ENCODE measurements at places on chromosomes 11 and 22.

DNA sequence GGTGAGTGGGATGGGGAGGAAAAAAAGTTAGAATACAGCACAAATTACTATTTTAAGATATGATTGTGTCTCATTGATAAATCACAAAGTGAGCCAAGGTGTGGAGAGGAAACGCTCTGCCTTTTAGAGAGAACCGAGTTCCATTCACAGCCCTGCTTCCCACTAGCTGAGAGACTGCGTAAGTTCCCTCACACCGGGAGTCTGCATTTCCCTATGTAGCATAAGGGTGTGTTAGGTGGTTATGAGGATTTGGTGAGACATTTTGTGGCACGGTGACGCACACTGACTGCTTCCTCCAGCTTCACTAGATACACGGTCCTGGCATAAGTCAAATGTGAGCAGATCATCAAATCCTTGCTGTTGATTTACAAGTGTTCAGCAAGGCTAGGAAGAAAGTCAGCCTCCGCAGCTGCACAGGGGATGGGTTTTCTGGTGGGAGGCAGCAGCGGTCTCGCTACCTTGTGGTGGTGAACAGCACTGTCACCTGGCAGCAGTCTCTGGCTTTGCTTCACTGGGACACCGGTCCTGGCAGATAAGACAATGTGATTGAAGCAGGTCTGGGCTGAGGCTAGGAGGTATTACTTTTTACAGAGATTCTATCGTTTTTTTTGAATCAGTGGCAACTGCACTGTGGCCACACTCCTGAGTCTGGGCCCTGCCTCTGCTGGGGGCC lies 312.2 kb upstream of the B3GAT1 start:
- DNase-seq = no peak

GRCh38 chr11:126405906-126406305 lies 50.4 kb downstream of the ST3GAL4 start:
- DNase-seq = no peak

- no peak for DNase-seq
These were observed 246.2 kb upstream of the NCAM1 start for GRCh38 chr11:112715056-112715455.

- DNase-seq = peak; percentile 54
These were observed 657 bp upstream of the MAPK8IP2 start for GRCh38 chr22:50599816-50600455.

- DNase-seq = no peak
These were observed 74.1 kb upstream of the CEP126 start for GRCh38 chr11:101840704-101841103.

DNA sequence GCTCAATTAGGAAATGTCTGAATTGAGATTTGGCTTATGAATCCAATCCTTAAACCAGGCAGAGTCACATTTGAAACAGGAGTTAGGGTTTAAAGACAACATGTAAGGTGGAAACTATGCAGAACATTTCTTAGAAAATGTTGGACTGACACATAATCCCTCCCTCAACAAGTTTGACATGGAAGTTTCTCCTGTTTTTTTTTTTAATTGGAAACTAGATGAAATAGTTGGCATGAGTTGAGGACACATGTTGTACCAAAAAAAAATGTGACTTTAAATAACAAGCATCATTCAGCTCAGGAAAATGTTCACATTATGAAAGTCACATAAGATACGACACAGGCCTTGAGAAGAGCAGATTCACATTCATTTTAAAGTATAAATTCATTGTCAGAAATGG lies 154.9 kb upstream of the DDI1 start:
- no peak for DNase-seq

GRCh38 chr11:47443028-47443700 lies 5.8 kb downstream of the RAPSN start:
- DNase-seq = no peak

DNA sequence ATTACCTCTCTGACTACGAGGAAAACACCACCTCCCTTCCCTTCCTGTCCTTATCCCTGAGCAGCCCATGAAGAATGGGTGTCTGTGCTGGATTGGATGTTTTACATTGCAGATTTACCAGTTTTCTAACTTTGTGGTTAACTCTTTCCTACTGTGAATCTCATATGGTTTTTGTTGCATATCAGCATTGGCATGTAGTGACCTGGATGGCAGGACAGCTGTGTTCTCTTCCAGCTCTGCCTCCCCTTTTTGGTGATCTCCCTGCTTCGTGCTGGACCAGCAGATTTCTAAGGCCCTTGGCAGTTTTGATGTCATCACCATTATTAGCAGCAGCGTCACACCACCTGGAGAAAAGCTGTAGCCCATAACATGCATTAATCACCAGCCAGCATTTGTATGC lies 26.7 kb downstream of the OR6Q1 start:
- no peak for DNase-seq

DNA sequence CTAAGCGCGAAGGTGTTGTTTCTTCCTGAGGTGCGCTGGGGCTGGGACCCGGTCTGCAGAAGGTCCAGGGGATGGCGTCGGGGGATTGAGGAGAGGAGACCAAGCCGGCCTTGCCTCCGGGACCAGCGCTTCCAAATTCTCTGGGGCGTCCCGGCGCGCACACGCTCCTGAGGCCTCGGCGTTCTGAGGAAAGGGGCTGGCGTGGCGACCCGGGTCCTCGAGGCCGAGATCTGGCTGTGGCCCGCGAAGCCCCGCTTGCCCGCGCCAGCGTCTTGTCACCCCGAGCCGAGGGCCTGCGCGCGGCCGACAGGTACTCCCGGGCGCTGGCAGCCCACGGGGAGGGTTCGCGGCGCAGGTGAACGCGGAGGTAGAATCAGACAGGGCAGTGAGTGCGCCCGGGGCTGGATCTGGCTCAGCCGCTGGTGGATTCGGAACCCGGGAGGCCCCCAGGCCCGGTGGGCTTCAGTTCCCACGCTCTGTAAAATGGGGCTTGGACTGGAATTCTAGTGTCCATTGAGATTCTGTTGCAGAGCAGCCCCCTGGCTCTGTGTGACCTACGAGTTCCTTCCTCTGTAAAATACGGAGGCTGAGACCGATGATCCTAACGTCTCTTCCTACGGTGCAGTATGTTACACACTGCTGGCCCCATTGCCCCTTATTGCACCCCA lies 14.7 kb downstream of the SSH3 start:
- no peak for DNase-seq

GRCh38 chr11:925158-925495 lies 543 bp upstream of the AP2A2 start:
- DNase-seq = peak; percentile 47

DNA sequence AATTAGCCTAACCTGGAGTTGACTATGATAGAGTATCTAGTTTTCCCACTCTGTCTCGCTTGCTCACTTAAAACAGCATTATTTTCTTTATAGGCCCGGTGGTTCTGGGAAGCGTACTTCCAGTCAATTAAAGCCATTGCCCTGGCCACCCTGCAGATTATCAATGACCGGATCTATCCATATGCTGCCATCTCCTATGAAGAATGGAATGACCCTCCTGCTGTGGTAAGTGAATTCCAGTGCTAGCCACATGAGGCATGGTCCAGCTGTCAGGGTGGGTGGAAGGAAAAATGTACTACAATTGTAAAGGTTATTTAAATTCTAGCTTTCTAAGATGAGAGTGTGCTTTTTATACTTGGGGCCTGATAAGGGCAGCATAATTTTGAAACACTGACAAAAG lies 76.0 kb downstream of the EXT2 start:
- DNase-seq = no peak

DNA sequence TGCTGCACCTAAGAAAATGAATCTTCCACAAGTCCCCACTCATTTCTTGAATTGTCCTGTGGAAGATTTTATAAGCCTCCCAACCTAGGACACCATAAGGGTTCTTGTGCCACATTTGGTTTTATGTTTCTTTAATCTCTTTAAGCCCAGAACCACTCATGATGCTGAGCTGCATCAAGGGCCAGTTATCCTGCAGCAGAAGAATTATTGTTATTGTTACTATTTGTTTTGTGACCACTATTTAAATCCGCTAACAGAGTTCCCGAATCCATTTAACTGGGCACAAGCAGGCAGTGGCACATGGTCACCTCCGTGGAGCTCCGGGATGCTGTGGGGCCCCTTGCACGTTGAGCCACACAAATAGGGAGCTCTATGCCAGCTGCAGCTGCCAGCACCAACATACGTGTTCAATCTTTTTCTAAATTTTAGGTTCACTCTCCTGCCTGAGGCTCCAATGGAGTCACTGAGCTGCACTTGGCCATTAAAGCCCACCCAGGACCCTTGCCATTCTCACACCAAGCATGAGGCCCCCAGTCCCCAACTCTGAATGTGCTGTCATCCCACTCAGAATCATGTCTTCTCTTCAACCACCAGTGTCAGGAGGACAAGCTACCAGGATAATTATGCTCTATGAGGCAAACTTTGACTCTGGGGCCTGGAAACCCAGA lies 60.6 kb downstream of the DGCR2 start:
- no peak for DNase-seq

DNA sequence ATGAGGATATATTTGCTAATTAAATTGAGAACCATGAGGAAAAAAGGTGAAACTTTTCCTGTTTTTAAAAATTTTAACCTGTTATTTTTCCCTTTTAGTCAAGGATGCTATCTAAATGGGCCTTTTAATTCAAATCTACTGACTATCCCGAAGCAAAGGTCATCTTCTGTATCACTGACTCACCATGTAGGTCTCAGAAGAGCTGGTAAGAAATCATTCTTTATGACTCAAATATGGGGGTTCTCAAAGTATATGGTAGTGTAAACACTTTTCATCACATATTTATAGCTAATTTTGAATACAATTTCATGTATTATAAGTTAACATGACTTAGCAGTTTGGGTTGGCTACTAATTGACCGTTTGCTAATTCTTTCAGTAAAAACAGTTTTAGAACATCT lies 88.2 kb downstream of the CYP2R1 start:
- no peak for DNase-seq

DNA sequence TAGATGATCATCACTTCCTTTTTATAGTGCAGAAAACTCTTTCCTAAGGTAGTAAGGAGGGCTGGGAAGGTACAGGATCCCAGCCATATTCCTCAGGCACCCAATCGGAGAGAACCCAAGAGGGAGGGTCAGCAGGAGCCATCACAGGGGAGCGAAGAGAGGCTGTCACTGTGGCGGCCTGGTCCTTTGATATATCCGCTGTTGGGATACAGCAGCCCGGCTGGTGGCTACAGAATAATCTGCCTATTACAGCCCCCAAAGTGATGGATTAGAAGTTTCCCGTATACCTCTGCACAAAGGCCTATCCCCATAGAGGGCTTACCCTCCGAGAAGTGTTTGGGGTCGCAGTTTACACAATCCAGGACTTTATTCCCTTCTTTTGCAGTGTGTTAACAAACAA lies 48.5 kb downstream of the OR4D9 start:
- no peak for DNase-seq

DNA sequence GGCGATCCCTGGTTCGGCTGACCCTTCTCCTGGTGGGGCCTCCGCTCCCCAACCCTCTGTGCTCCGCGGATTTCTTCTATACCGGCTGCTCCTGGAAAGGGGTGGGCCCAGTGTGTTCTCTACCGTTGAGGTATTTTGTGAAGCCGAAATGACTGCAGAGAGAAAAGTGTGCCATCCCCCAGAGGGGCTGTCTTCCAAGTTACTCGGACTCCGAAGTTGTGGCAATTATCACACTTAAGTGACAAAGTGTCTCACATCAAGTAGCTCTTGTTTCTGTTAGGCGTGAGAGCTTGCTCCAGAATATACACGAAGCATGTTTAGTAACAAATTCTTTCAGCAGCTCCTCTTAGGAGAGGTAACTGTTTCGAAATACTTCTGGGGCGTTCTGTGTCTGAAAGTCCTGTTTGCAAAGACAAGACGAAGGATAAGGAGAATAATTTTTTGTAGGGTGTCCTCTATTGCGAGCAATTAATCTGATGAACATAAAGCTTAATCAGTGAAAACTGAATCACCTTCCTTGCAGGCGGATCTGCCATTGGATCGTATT lies 434 bp downstream of the XPNPEP3 start:
- DNase-seq = no peak

DNA sequence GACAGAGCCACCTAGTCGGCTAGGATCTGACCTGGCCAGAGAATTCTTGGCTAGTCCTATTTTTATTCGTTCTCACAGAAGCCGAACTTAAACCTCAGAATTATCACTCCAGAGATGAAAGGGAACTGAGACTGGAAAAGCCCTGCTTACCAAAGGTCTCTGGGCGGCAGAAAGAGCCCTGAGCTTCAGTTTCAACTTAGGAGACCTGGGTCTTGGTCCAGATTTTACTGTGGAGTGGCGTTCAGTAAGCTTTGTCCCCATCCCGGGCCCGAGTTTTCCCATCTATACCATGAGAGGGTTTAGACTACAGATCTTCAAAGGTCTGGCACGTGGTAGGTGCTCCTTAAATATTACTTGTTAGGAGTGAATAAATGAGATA lies 516 bp downstream of the NEU3 start:
- DNase-seq = no peak

DNA sequence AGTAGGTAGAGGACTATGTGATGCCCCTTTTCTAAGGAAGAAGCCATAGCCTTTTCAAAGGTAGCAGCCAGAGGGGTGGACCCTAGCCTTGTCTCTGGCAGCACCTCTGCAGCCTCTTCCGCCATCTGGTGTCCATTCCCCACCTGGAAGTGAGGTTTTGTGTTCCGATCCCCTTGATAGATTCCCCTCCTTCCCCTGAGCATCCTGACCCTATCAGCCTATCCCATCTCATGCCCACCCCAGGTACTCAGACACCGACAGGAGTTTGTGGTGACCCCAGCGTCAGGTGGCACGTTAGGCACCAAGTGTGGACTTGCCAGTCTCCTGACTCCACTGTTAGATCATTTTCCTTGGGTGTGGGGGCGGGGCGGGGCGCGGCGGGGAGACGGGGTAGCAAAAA lies 398 bp upstream of the FAM89B start:
- DNase-seq = no peak

- no peak for DNase-seq
These were observed 177.7 kb downstream of the SNX19 start for GRCh38 chr11:130738611-130739010.

DNA sequence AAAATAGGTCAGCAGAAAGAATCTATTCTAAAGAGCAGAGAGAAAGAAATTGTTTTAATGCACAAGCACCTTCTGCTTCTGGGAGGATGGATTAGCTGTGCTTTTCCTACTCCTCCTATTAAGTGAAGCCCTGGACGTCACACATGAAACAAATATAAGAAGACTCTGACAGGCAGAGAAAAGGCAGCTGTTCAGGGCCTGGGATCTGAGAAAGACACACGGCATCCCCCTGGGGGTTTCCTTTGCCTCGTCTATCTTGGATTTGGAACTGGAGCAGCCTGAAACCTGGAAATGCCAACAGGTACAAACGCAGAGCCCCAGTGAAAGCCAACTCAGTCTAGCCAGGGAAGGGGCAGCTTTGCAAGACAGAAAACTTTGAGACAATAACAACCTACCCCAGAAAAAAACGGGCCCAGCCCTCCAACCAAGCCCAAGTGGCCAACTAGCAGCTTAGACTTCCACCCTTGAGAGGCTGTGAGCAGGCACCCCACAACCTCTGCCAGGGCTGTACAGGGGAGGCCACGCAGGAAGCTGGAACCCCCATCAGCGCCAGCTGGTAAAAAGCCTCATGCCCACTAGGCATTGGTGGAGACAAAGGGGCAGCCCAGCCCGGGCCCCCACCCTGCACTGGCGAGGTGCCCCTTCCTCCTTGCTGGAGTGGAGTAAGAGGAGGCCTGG lies 7.3 kb downstream of the CERK start:
- DNase-seq = no peak
